ENCODE measurements at places on chromosomes 5 and 9.

GRCh38 chr5:150515446-150515845 is 7.5 kb downstream of the NDST1 start:
- no peak for DNase-seq

DNA sequence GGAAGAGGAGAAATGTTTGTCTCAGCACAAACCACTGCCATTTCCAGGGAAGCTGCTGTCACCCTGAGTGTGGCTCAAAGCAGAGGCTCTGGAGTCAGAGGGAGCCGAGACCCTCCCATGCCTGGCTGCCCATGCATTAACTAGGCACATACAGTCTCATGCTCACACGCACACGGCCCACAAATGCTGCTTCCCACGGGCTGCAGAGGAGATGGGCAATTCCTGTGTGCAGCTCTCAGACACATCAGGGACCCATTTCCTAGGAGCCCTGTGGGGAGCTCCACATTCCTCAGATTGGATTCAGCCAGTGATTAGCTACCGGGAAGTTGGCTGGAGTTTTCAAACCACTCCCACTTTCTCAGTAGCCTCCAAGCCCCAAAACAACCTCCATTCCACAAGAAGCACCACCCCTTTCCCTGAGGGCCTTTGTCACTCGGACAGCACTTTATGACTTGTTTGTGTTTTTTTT is 9.1 kb upstream of the PTGES start:
- no peak for DNase-seq

DNA sequence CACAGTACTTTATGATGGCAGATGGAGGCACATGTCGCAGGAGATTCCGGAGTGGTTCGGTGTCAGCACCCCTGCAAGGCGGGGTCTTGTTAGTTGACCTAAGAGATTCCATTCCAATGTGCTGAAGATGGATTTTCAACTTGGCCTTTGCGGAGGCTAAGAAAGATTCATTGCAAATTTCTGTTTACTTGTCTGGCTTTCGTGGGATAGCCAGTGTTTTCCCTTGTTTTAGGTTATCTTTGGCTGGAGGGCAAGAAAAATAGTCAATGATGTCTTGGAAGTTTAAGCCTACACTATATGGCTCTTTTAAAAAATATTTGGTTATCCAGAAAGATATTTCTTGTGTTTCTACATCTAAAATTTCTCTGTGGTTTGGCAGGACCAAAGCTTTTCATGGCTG is 123.6 kb upstream of the PTCH1 start:
- DNase-seq = no peak

- DNase-seq = no peak
Measured at GRCh38 chr9:14316602-14317300, 2.8 kb upstream of the NFIB start.

All from NCI-H524 treated with DMSO at 0.1 percent for 48 hours (cell line).